ENCODE measurements at places on chromosomes 1 and 21.

GRCh38 chr1:154802982-154803920 lies 66.8 kb downstream of the KCNN3 start:
- DNase-seq: no peak

DNA sequence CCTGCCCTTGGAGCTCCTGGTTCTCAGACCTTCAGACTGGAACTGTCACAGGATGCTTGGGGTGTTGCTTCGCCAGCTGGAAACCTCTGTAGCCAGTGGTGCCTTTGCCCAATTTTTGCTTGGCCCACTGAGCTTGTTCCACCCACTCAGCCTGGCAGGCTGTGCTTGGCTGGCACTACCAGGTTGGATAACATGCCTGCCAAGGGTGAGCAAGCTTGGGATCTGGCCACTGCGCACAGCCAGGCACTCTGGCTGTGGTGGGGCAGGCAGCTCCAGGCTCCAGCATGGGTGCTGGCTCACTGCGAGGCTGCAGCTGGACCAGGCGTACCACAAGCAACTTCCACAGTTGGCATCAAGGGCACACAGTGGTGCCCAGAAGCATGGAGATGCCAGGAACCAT lies 967.8 kb upstream of the NCAM2 start:
- no peak for DNase-seq

DNA sequence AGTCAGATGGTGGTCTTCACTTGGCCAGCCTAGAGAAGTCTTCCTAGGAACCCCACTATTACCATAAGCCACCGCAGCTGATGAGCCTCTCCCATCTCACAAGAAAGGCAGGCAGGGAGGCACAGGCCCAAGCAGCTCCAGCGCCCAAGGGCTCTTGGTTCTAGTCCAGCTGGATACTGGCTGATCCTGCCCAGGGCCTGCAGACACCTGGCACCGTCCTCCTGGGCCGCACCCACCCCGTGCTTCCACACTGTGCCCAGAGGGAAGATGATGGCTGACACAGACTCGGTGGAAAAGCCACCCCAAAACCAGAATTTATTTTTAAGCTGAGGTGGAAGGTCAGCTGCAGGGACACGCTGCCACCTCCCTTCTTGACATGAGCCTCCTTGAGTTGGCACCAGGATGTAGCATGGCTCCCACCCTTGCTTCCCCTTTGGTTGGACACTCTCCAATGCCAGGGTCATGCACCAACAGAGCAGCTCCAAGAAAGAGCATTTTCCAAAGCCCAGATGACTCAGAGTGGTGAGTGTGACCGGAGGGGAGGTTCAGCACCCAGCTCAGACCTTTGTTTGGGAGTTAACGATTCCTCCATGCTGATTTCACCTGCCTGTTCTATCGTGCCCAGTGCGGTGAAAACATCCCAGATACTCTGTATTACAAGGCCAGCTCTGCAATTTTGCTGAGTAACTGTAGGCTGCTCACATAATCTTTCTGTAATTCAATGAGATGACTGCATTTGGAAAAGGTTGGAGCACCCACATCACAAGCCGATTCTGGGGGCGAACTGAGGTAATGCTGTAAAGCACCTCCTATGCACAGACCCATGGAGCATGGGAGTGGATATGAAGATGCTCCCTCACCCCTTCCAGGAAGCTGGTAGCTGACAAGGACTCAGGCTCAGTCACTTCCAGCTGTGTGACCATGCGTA lies 63.1 kb upstream of the SLC2A1 start:
- DNase-seq: no peak

GRCh38 chr1:229318056-229318455 lies 24.8 kb downstream of the CCSAP start:
- DNase-seq: no peak

DNA sequence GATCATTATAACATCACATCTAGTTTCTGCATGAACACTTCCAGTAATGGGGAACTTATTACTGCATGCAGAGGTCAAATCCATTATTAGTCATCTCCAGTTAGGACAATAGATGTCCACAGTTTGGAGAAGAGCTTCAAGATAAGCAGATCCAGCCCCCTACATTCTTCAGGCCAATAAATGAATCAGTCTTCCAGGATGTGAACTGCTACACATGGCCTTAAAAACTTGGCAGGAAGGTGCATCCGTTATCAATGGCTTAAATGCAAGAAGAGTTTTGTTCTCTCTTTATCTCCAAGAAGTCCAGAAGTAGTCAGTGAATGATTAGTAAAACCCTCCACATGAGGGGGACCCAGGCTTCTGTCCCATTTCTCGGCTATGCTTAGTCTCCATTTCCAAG lies 70.8 kb downstream of the DMRTA2 start:
- DNase-seq: no peak

DNA sequence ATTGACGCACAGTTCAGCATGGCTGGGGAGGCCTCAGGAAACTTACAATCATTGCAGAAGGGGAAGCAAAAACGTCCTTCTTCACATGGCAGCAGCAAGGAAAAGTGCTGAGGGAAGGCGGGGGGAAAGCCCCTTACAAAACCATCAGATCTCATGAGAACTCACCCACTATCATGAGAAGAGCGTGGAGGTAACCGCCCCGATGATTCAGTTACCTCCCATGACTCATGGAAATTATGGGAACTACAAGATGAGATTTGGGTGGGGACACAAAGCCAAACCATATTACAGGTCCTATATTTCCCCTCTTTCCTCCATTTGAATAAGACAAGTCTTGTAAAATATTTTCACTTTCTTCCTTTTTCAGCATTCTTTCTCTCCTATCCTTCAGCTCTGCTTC lies 7.7 kb upstream of the TTLL7 start:
- no peak for DNase-seq

DNA sequence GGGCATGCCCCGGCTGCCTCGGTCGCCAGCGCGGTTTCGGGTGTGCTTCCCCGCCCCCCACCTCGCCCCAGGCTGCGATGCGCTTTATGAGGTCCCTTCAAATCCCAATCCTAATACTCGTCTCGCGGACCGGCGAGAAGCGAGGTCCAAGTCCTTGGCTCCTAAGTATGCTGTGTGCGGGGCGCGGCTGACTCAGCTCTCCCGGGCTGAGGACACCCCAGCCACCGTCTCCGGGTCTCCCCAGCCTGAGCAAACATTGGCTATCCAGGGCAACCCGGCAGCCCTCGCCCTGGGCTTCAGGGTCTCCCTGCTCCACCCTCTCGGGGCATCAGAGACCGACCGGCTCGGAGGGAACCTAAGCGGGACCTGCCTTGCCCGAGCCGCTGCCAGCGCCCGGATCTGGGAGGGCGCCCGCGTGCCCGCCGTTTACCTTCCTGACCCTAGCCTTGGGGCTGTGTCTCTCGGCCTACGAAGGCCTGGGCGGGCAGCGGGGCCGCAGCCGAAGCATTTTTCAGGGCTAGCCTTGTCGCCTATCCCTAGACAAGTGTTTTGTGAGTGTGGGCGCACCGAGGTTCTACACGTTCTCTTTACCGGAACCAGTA lies 1.2 kb downstream of the ITPKB start:
- peak; percentile 35 for DNase-seq

DNA sequence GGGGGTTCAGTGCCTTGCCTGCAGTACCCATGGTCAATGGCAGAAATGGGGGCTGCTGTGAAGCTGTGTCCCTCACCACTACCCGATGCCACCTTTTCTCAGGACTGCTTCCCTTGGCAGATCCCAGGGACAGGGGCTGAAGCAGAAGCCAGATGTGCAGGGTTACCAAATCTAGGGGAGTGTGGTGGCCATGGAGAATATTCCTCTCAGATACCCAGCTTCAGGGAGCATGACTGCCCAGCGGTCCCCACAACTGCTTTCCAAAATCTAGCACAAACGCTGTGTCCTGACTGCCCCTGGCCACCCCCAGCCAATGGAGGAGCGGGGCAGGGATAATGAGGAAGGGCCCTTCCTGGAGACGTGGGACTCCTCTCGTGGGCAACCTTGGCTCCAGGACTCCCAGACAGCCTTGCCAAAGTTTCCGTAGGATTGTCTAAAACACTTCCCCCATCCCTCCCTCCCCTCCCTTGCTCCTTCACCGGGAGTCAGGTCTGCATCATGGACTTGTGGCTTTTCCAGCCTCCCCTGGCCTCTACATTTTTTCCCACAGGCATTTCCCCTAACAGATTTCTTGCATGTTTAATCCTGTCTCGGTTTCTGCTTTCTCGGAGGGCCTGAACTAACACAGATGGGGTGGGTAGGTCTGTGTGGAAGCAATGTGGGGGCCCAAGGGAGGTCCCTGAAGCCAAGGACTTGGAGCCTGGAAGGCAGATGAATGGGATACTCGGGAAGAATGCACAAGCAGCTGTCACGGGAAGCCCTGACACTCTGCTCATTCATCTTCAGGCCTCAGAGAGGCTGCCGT lies 80.5 kb downstream of the OMA1 start:
- DNase-seq: no peak

DNA sequence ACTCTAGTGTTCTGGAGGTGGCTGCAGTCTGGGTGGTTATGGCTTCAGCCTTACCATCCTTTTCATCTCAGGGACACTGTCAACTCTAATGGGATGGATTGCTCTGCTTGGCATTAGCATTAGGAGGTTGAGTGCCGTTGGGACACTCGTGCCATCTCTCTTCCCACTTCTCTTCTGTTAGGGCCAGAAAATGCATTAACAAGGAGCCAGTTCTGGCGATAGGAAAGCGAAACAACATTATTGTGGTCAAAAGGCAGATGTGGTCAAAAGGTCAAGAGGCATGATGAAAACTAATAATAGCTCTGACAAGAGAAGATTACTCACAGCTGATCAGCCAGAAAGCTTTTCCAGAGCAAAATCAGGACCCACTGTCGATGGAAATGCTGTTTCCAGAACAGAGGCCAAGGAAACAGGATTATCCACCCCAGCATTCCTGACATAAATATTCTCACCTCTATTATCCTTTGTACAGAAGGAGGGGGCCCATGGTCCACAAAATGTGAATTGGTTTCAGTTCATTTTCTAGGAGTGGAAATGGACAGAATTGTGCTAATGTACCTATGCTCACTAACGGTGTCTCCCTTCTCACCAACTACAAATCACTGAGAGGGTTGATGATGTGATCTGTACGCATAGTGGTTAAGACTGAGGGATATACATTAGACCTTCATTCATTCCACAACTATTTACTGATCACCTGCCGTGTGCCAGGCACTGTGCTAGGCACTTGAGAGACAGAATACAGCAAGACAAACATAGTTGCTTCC lies 72.0 kb downstream of the ST6GALNAC5 start:
- peak; percentile 30 for DNase-seq

DNA sequence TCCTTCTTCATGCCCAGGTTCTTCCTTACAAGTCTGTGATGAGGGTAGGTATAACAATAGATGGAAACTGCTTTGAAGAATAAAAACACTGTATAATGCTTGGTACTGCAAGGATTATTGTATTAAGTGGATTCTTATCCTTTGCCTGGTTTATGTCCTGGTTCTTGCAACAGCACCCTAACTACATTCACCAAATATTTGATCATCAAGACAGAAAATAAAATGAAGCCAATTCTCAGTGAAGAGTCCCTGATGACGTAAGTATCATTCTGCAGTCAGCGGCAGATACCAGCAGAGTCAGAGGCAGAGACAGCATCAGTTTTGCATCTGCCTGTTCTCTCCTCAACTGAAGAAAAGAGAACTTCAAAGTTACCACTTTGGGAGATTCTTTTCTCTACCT lies 19.7 kb downstream of the ARHGEF11 start:
- no peak for DNase-seq

- no peak for DNase-seq
These were observed 519.3 kb upstream of the CXADR start for GRCh38 chr21:16993416-16994038.

- no peak for DNase-seq
These were observed 27.6 kb upstream of the ARHGAP29 start for GRCh38 chr1:94265011-94265422.

GRCh38 chr21:25818121-25818520 lies 83.3 kb downstream of the GABPA start:
- no peak for DNase-seq

GRCh38 chr1:64335636-64336035 lies 132.2 kb downstream of the UBE2U start:
- no peak for DNase-seq

DNA sequence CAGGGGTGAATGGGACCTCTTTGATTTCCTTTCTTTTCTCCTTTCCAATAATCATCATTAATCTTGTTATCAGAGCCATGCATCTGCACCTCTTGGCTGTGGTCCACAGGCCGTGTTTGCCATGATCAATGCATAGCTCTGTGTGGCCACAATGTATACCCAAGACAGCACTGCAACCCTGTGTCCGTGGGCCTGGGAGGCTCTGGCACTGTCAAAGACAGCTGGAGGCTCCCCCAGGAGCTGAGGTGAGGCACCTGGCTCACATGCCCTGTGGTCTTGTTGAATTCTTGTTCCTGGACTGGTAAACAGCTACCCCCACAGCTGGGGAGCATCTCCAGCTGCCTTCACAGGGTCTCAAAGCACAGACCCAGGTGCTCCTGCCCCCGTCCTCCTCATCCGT lies 67.2 kb upstream of the SELENON start:
- no peak for DNase-seq

DNA sequence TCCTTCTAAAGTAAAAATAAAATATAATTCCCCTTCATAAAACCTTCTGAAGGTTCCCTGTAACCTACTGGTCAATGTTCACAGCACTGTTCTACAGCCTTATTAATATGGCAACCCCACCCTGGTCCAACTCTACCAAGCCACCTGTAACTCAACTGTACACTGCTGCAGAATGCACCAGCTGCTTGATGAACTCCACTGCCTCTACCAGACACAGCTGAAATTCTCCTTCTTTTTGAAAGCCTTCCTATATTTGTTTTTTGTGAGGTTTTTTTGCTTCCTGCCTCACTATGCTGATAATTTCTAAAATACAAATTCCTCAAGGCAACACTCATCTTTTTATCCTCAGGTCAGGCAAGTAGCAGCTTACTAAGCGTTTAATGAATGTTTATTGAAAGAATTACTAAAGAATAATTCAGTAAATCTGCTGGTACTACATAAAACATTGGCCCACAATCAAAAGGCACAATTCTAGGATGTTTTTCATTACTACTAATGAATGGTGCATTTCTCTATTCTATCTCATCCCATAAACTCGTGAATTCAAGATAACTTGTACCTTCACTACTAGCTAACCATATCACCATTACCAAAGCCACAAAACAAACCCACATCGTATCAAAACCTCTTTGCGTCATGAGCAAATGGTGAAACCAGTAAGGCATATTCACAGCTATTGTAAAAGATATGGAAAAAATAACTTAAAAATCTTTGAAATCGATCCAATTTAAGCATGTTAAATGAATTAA lies 2.4 kb downstream of the SSX2IP start:
- DNase-seq: no peak

DNA sequence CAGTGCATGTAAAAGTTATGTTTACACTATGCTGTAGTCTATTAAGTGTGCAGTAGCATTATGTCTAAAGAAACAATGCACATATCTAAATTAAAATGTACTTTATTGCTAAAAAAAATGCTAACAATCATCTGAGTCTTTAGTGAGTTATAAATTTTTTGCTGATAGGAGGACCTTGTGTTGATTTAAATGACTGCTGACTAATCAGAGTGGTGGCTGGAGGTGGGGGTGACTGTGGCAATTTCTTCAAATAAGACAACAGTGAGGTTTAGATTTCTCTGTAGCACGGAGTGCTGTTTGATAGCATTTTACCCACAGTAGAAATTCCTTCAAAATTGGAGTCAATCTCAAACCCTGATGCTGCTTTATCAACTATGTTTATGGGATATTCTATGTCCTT lies 37.0 kb downstream of the HS2ST1 start:
- no peak for DNase-seq
